IPS DF 6.9 (cell line): ENCODE measurements at places on chromosomes 5 and 9.

GRCh38 chr5:136732751-136733150, 367.4 kb upstream of the TRPC7 start:
- DNase-seq, result no peak

DNA sequence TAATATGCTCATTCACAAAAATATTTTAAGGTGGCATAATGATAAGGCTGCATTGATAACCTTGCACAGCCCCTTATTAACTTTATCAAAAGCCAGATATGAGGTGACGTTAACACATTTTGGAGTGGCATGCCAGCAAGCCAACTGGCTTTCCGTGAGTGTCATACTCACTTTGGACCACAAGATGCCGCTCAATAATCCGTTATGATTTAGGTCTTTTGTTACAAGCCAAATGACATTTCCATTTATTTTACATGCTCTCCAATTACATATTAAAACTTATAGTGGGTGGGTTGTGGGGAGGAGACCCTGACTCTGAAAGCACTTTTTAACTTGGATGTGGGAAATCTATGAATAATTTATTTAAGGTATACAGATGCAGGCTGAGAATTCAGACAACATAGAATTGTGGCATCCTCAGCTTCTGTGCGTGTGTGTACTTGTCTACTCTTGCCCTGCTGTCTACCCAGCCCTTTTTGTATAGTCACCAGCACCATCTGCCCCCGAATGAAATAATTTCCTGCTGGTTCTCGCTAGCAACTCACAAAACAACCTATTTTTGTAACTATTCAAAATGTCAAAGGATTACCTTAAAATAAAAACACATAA, 305.1 kb downstream of the PSAT1 start:
- DNase-seq, result no peak

GRCh38 chr5:174292348-174292747, 246.8 kb downstream of the NSG2 start:
- no peak for DNase-seq

DNA sequence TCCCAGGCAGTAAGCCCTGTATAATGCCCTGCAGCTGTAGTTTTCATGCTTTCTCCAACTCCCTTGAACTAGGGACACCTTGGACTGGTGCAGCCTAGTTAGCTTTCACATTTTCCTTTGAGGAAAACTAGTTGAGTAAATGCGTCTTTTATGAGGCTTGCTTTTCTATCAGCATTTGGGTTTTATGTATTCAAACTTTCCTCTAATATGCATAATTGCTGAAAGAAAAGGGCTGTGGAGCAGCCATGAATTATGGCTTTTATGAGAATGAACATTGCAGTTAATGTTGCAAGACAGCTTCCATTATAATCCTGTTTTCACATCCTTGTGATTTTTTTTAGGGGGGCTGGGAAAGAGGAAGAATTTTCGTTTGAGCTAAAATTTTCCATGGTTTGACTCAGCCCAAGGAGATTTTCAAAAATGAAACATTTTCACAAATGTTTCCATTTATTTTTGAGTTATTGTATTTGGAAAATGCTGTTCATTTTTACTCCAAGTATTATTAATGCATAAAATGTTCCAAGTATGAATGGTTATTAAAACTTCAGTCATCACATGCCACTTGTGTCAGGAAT, 57.9 kb upstream of the PPP3R2 start:
- DNase-seq, result no peak

GRCh38 chr9:87567571-87567970, 69.9 kb downstream of the DAPK1 start:
- DNase-seq, result no peak

GRCh38 chr5:172730981-172731679, 39.9 kb downstream of the DUSP1 start:
- no peak for DNase-seq

DNA sequence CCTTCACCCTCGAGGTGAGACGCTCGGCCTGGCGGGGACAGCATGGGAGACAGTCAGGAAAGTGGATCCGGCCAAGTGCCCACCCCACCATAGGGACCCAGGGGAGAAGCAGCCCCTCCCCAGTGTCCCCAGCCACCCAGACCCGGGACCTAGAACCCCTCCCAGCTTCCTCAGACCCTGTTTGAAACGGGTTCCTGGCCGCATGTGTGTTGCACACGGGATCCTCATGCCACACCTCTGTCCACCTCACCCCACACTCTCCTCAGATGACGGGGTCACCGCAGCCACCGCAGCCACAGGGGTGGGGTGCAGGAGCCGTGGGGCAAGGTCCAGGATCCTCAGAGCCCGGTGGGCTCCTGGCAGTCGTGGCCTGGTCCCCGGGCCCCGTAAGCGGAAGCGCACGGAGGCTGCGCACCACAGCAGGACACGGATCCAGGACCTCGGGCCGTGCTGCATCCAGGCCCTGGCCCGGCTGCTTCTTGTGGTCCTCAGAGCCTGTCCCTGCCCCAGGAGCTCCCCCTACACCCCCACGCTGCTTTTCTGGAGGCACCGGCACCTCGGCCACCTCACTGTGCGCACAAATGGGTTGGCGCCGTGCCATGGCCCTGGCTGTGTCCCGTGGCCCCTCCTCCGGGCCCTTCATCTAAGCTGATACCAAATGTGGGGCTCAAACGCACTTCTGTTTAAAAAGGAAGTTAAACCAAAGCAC, 15.3 kb downstream of the TERT start:
- DNase-seq, result no peak

- DNase-seq, result peak; percentile 50
These were observed 333.7 kb downstream of the ELAVL2 start for GRCh38 chr9:23492126-23493002.

DNA sequence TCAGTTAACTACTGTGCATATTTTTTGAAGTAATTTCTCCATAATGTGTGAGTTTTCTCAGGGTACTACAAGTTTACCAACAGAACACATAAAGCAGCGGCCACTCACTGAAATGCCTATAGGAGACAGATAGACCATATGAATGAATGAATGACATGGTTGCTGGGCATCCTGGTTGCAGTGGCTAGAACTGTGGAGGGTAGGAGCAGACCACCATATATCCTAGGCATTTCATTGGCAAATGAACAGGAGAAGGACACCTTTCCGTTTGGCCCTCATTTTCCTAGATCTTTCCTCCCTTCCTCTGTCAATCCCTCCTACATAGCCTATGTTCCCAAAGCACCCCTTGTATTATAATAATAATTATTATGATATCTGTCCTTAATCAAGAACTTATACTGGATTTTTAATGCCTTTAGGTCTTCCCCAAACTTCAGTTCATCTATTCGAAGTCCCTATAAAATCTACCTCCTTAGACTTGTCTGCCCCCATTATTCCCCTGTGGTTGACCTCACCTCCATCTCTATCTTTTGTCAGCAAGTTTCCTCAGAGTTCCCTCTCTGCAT, 472.2 kb downstream of the RAB3C start:
- no peak for DNase-seq

DNA sequence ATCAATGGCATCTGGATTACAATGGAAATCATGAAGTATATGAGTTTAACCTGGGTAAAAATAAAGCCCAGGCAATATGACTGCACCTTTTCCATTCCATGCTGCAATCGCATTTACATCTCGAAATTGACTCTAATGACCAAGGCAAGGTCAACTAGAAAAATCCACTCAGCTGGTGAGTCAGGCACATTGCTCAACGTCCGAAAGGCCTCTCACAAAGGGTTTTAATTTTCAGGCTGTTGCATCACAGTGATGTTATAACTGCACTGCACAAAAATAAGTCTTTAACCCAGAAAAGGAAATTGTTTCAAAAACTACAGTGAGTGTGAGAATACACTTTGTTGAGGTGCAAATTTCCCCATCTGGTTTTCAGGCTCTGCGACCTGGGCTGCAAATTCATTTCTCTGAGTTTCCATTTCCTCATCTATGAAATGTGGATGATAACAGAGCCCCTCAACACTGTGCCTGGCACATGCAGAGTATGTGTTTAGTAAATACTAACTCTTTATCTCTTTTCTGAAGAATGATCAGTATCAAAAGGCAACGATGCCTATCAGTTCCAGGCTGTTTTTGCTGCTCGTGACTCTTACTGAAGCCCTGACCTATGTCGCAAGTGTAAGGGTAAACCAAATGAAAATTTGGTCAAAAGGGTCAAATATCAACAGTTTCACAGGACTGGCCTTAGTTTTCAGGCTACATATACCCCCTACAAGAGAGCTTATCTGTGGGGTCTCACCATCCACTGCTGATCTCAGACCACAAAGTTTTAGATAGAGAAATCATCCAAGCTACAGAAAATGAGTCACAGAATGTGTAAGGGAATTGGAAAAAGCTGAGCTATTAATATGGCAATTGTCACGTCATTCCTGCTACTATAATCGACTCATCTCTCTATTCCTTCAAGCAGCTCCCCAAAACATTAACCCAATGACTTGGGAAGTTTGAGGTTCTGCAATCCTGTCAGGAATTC, 4.1 kb downstream of the NFIL3 start:
- no peak for DNase-seq

GRCh38 chr5:139670369-139671095, 22.4 kb downstream of the CXXC5 start:
- no peak for DNase-seq

DNA sequence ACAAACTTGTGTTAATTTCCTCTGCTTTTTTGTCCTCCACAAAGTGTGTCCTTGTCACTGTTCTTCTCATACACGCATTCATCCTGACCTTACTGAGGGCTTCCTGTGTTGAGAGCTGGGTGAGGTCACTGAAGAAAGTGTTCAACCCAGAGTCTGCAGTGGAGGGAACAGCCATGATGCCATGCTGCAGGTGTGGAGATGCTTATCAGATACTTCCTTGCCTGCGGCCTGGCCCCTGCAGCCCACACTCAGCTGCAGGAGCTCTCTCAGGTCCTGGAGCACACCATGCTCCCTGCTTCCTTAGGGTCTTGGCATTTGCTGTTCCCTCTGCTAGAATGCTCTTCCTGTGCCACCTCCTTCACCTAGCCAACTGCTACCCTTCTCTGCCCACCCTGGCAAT, 108.1 kb upstream of the SPRY4 start:
- no peak for DNase-seq

- DNase-seq, result no peak
These were observed 172.6 kb upstream of the S1PR3 start for GRCh38 chr9:88818495-88819201.

- no peak for DNase-seq
These were observed 5.1 kb upstream of the PHYKPL start for GRCh38 chr5:178237431-178238312.

GRCh38 chr5:129652349-129653056, 95.4 kb upstream of the MINAR2 start:
- no peak for DNase-seq

DNA sequence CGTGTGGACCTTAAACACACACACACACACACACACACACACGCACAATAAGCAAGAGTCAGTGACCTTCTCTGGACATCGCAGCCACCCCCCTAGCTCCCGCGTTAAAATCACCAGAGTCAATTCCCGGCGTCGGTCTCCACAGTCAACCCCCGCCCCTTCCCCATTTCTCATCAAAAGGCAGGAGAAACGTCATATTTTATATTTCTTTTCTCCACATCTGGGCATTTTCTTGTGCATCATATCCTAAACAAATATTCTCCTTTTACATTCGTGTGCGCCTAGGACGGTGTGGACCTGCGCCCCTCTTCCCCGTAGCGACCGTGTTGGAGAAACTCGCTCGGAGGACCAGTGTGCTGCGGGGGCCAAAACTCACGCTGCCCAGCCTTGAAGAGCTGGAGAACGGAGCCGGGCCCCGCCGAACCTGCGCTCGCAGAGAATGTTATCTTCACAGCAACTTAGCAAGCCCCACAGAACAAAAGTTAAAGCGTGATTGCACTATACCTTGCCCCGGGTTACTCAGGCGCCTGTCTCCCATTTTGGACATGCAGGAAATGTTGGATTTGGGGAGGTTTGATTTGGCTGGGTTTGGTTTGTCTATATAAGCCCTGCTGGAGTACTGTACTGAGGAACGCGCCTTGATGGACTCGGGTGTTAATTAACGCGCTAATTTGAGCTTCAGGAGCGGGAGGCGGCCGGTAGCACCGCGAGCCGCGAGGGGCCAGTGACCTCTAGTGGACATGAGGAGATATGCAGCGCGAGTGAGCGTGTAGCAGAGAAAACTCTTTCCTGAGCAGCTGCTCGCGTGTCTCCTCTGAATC, 192.4 kb downstream of the MEF2C start:
- no peak for DNase-seq

DNA sequence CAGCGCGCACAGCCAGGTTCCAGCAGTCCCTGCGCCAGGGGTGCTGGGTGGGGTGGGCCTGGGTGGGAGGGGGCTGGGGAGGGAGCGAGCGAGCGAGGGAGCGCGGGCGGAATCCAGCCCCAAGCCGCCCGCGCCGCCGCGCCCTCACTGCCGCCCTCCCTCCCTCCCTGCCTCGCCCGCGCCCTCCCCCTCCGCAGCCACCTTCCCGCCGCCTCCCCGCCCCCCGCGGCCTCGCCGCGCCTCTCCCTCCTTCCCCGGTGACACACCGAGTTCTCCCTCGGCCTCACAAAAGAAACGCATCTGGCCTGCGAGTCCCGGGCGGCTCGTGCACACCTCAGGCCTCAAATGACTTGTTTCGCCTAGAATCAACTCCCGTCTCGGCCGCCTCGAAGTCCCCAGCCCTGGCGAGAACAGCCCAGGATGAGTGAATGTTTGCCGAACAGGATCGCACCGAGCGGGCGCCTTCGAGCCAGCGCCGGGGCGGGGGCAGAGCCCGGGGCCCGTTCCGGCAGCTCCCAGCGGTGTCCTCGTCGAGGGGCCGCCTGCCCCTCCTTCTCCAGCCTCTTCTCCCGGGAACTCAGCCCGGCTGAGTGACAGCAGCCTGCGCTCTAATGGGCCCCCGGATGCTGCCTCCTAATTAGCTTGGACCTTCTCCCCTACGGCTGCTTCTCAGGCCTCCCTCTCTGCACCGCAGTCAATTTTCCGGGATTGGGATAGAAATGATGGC, 371 bp upstream of the PITX1 start:
- DNase-seq, result no peak

DNA sequence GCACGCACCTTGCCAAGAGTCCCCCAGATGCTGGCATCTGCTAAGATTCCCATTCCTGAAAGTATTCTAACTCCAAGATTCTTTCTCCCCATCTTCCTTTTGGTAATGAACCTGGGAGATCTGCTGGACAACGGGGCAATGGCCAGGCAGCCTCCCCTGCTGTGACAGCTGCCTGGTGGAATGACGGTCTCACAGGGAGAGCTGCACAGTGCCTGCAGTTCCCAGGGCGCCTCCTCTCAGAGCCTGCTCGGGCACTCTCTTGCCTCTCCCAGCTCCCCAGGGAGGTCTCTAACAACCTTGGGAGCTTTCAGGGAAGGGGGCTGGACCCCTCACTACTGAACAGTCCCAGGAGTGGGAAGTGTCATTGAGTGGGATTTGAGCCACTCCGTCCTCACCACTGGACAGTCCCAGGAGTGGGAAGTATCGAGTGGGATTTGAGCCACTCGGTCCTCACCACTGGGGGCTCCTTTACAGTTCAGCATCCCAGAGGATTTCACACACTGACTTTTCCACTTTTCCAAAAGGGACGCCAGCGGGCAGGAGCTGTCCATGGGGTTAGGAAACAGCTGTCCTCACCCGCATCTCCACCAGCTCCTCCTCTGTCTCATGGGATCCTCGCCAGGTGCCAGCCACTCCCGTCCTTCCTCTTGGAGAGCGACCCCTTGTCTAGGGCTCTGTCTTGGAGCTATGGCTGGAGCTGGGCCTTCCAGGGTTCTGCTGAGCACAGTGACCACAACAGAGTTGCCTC, 65.7 kb downstream of the ADAMTS2 start:
- DNase-seq, result no peak

GRCh38 chr5:4777435-4777834, 362.7 kb upstream of the ADAMTS16 start:
- no peak for DNase-seq

- no peak for DNase-seq
These were observed 330.9 kb downstream of the DNAH5 start for GRCh38 chr5:13613621-13614020.
